ENCODE measurements at places on chromosomes 5 and 9.

- DNase-seq = no peak
These were observed 158.8 kb downstream of the FGF18 start for GRCh38 chr5:171578049-171578828.

- DNase-seq = peak; percentile 18
These were observed 97.1 kb downstream of the ENTREP1 start for GRCh38 chr9:69421908-69422801.

DNA sequence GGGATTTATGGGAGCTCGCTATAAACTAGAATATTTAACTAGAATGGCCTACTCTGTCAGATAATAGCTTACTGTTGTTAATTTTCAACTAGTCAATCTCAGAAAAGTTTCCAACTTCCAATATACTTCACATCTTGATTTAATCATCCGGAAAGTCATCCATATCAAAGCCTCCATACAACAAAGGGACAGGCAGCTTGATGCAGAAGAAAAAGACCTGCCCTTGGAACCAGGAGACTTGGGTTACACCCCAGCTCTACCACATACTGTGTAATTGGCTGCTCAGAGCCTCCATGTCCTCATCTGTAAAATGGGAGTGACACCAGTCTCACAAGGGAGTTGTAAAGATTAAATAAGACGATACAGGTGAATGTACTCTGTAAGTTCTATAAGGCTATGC, 1.9 kb downstream of the PTPN3 start:
- DNase-seq = no peak

DNA sequence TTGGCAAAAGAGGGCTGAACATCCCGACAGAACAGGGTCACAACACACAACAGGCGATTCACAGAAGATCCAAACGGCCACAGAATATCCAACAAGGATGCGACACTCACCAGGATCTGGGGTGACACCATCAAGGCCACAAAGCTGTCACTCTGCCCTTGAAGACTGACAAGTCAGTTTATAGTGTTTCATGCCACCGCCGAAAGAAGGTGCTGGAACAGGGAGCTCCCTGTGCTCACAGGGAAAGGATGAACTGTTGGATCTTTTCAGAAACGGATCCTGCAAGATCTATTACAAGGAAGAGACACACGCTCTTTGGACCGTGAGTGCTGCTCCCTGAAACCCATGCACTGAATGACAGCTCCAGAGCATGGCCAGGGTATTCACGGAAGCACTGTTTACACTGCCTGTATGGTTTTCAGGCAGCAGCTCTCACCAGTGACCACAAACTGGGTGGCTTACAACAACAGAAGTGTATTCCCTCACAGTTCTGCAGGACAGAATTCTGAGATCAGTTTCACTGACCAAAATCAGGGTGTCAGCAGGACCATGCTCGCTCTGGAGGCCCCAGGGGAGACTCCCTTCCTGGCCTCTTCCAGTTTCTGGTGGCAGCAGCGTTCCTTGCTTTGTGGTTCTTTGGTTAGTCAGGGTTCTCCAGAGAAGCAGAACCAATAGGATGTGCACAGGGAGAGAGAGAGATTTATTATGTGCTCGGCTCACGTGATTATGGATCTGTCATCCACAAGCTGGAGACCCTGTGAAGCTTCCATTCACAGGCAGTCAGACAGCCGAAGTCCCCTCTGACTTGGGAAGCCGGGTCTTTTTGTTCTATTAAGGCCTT, 52.8 kb downstream of the SEMA4D start:
- no peak for DNase-seq

DNA sequence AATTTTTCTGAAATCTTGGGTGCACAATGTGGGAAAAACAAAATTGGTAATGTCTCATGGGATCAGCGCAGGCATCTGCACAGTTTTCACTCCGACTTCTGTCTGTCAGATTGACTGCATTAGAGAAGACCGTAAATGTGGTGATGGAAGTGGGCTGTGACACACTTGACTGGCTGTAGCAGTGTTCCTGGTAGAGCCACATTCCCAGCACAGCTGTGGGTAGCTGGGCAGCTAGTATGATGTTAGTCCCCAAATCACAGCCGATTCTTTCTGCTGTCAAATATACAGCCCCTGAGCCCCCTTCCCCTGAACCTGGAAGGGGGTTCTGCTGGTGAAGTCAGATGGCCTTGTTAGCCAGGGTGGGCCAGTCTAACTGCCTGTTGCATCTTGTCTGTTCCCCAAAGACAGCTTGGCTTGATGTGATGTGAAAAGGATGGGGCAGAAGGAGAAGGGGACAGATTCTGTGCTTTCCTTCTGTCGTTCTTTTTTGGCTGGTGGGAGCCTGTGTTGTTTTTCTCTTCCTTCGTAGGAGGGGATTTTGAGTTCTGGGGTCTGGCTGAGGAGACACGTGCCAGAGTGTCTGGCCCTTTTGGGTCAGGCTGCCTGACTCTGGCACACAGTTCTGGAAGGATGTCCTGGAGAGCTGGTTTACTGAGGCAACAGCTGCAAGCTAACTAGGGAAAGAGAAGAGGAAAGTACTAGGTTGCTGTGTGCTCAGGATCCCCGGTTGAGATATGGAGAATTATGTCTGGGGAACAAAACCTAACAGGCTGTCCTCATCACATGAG, 66.4 kb upstream of the SPRY4 start:
- no peak for DNase-seq

DNA sequence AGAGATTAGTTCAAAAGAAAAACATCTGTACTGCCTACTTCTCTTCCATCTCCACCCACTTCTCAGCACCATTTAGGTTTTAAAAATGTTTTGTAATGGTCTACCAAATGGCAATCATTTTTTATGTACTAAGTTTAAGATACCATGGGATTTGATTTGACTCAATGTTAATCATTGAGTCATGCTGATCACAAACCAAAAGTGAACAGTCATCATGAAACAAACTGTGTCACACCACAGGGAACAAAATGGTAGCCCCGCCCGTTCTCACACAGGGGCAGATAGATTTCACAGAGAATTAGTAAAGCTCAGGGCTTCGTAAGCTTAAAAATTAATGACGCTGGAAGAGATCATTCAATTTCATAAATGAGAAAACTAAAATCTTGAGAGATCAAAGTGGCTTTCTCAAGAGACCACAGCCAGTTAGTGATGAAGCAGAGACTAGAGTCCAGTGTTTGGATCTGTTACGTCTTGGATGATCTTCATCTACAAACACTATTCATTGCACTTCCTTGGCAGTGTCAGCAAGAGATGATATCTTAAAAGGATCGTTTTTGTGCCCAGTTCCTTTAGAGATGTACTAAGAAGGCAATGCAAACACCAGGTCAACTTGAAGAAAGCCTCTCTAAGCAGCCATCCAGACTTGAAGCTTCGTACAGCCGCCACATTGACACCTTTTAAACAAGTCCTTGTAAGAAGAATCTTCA, 33.9 kb upstream of the TRIO start:
- DNase-seq = peak; percentile 37

GRCh38 chr9:131346559-131346958, 47.3 kb upstream of the PRRC2B start:
- no peak for DNase-seq

DNA sequence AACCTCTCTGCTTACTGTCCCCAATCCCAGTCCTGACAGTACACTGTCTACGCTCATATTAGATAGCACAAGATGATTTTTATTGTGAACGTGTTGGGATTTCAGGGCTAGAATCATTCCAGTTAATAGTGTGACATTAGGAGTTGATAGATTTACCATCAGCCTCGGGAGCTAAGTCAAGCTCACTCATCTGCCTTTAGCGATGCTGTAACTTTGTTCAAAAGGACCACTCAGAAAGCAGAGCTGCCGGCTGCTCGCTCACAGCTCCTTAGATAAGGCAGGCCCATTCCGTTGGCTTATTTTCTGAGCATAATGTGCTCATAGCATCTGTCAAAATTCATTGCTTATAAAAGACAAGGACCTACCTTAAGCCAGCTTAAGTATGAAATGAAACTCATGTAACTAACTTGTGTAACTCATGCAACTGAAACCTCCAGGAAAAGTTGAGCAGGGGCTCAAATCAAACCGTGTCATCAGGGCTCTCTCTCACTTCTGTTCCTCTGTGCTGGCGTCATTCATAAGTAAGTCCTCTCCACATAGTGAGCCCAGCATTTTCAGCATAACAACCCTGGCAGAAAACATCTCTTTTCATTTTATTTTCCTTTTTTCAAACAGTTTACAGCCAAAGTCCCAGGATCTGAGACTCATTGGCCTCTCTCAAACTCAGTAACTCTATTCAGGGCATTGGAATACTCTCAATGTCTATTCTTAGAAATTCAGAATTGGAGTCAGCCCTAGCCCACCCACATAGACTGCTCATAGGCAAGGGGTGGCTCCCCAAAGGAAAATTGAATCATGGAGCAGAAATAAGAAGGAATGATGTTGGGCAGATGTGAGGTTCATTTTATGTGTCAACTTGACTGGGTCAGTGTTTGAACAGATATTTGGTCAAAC, 208.8 kb downstream of the MAN2A1 start:
- no peak for DNase-seq

- DNase-seq = no peak
These were observed 4.2 kb downstream of the IFNA8 start for GRCh38 chr9:21413151-21413550.

GRCh38 chr5:10527281-10527950, 36.5 kb upstream of the ANKRD33B start:
- no peak for DNase-seq

DNA sequence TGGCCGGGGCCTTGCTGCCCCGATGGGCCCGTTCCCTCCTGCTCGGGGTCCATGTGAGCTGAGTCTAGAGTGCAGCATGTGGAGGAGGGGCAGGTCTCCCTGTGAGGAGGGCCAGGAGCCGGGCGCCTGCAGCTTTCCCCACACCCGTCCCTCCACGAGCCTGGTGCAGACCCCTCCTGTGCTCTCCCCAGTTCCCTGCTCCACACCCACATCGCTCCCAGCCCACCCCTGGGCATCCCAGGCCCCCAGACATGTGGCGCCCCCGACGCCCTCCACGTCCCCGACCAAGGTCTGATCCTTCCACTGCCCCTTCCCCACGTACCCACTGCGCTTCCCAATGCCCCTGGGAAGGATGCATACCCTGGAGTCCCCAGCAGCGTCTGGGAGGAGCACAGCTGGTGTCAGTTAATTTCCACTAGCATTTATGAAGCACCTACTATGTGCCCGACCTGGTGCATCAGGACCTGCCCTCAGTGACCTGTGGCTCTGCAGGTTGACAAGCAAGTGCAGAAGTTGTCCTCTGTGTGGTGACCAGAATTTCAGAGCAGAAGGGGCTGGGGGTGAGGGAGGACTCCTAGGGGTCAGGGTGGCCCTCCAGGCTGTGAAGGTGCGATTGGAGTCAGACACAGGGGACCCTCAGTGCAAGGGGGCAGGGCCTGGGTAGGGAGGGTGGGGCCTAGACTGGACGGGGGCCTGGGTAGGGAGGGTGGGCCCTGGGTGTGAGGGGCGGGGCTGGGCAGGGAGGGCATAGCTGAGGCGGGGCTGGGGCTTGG, 10.8 kb upstream of the SLC6A18 start:
- DNase-seq = no peak

- peak; percentile 22 for DNase-seq
These were observed 226.5 kb upstream of the MAP3K1 start for GRCh38 chr5:56588636-56589480.

DNA sequence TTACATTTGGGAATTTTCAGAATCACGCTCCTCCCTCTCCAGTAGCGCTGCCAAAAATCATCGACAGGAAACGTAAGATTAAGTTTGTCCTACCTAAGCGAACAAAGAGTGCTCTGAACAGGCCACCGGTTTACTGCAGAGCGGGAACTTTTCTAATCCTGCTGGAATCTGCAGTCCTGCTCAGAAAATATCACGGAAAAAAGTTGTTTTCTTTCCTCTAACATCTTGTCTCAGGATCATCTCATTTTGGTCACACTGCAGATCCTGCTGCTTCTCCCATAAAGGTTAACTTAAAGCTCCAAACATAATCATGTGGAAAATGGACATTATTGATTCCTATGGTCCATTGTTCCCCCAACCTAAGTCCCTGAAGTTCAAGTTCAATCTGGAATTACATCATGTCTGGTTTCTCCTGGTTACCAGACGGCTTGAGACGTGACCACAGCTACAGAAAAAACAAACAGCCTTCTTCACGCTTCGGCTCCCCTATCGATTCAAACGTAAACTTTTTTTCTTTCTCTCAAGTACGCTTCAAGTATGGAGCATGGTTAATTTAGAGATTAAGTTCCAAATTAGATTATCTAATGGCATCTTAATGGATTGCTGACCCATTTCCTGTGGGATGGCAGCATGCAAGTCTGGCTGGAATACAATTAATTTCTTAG, 217.6 kb downstream of the NFIB start:
- DNase-seq = no peak

- no peak for DNase-seq
These were observed 133.9 kb upstream of the FBN2 start for GRCh38 chr5:128671943-128672342.

DNA sequence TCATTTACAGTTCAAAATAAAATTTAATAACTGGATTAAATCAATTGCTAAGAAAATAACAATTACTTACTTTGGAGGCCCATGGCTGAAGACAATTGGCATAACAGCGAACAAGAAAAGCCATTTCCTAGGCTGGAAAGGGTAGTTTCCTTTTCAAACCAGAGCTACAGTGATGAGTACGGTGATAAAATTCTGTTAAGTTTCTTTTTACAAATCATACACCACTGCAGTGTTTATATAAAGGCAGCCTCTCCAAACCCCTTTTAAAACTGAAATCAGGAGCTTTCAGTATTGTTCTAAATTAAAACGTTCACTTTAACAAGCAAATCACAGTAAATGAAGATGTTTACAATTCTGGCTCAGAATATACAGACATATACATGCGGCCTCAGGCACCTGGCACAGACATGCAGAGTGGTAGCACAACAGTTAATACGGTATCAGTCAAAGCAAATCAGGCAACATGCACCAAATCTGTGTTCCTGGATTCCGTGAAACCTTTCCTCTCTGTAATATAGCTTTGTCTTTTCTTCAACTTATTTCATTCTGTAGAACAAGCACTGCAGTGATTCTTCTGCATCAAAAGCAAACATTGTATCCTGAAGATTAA, 102.9 kb downstream of the RAPGEF6 start:
- DNase-seq = no peak

DNA sequence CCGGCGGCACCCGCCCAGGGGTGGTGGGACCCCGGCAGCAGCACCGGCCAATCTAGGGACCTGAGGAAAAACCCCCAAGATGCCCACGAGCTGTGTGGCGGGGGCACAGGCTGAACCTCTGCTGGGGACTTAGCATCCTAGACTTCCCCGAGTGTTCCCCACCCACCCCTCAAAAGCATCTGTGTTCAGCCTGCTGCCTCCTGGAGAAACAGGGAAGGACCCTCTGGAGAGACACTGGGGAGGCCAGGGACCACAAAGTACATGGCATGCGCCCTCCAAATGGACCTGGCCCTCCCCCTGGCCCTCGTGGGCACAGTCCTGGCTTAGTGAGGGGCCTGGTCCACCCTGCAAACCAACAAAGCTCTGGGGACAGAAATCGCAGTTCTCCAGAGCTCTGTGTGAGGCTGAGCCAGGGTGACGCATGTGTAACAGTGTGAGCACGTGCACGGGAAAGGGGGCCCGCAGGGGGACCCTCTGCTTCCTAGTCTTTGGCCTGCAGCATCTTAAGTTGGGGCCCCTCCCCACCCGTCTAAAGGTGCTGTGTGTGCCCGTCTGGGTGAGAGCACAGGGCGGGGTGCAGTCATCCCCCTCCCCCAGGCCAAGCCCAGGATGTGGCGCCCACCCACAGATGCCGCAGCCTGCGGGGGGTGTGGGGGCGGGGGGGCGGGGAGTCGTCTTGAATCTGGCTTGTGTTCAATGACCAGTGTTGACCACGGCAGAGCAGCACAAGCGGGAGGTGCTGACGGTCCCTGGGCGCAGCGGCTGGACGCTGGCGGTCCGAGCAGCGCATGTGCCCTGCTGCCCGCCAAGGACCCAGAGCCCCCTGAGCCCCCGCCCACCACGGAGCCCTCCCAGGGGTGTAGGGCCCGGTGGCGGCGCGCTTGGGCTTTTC, 672 bp upstream of the KCNT1 start:
- DNase-seq = no peak

- DNase-seq = no peak
These were observed 184.0 kb downstream of the HSPA4 start for GRCh38 chr5:133235696-133236426.

Data from stimulated activated CD4-positive, alpha-beta T cell treated with anti-CD3 and anti-CD28 coated beads, Interleukin-2, amount 100 ng/mL, for 24 hours (primary cell).